Stimulated activated CD8-positive, alpha-beta memory T cell treated with anti-CD3 and anti-CD28 coated beads, Interleukin-2, amount 100 ng/mL, for 1 hour (primary cell): ENCODE measurements at places on chromosomes 2 and 18.

DNA sequence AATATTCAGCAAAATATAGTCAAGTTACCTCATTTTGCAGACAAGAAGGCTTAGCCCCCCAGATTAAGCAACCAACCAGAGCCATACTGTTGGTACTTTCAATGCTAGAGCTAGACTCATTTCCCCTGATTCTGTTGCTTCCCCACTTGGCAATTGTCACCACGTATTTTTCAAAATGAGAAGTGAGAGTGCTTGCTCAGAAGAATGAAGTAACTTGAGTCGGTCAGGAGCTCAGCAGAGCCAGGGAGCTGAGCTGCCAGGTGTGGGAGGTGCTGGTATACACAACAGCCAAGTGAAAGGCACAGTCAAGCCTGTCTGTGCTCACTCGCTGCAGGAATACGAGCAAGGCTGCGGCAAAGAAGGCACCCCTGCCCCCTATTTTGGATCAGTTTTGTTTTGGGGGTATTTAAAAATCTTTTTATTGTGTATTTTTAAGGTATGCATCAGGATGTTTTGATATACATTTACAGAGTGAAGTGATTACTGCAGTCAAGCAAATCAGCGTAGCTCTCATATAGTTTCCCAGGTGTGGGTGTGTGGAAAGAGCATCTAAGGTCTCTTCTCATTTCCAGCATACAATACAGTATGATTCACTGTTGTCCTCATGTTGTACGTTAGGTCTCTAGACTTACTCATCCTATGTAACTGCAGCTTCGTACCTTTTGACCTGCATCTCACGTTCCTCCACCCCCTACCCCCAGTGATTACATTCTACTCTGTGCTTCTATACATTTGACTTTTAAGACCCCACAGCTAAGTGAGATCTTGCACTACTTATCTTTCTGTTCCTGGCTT lies 62.4 kb downstream of the MRPS9 start:
- no peak for DNase-seq

GRCh38 chr2:127935337-127935736 lies 49.6 kb upstream of the AMMECR1L start:
- DNase-seq: no peak

DNA sequence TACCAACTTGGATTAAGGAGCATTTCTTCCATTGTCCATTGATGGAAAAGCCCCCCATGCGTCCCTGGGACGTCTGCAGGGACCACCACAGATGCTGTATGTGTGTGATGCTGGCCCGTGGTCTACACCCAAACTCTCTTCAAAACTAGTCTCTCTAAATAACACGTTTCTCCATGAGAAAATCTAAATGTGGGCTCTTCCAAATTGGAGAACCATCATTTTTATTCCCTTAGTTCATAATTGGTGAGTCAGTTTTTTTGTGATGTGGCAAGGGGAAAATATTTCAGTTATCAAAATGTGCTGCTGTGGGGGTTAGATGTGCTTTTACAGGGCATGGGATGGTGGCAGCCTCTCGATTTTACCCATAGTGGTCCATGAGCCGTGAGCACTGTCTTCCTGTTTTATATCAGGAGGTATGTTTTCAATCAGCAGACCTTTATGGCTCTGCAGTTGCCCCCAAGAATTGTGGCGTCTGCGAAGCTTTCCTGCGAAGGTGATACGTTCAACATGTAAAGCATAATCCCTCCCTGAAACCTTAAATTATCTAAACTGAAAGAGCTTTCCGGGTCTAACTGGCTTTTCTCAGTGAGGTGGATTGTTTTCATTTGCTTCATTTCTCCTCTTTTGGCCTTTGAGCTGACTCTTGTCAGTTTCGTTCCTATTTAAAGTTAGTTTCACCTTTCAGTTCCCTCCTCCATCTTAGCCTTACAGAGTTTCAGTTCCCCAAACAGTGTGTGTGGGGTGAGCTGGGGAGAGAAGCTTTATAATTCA lies 78.4 kb downstream of the SETBP1 start:
- no peak for DNase-seq

- DNase-seq: no peak
Observed at GRCh38 chr2:233015019-233015645, 2.1 kb upstream of the NGEF start.

DNA sequence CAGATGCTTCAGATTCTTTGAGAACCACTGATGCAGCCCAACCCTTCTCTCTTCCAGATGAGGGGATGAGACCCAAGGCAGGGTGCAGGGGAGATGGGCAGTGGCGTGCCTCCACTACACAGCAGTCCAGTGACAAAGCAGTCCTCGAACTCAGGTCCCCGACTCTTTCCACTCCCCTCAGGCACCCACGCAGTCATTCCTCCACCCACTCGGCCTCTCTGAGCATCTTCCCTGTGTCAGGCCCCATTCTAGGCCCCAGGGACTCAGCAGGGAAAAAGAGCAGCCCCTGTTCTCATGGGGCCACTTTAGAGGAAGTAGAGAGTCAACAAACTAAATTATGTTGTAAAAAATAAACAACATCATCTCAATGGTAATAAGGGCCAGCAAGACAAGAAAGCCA lies 15.2 kb downstream of the KCNK3 start:
- no peak for DNase-seq

DNA sequence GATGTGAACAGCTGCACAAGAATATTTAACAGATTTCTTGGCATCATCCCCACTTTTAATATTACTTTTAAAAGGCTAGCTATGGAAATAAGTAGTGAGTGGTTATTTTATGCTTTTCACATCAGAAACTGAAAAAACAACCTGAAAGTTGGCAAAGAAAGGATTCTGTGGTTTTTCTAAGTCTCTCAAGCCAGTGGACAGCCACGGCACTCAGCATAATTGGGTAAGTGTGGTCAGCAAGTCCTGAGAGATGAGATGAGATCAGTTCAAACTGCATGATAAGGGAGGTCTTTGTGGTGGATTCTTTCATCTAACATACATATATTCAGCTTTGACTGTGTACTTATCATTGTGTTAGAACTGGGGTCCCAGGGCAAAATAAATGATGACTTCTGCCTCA lies 105.2 kb downstream of the LYPD6B start:
- DNase-seq: no peak

DNA sequence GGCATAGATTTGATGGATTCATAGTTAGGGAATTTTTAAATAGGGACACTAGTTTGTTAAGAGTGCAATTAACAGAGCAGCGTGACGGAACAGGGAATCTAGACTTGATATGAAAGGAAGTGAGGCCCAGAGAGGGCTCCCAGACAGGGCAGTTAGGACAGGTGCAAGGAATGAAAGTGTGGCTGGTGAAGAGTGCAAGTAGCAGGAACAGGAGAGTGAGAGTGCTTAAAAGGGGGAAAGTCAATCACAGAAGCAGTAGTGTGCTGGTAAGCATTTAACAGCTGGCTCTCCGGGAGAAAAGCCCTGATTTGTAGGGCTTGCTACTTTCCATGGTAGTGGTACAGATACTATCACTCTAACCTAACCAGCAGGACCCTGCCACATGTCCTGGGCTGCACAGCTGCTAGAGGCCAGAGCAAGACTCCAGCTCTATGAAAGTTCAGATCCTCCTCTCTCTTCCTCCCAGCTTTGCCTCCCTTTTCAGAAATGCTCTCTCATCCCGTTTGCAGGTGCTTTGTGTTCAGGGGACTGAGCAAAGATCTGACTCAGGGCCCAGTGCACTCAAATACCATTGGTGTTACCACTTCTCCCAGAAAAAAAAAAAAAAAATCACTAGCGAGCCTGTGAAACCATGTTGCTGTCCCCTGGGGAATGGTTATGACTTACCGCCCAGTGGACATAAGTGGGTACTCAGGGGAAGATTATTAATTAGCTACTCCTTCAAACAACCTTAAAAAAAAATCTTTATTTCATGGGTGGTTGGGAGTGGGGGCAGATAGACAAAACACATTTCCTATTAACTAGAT lies 18.1 kb upstream of the GCFC2 start:
- no peak for DNase-seq

DNA sequence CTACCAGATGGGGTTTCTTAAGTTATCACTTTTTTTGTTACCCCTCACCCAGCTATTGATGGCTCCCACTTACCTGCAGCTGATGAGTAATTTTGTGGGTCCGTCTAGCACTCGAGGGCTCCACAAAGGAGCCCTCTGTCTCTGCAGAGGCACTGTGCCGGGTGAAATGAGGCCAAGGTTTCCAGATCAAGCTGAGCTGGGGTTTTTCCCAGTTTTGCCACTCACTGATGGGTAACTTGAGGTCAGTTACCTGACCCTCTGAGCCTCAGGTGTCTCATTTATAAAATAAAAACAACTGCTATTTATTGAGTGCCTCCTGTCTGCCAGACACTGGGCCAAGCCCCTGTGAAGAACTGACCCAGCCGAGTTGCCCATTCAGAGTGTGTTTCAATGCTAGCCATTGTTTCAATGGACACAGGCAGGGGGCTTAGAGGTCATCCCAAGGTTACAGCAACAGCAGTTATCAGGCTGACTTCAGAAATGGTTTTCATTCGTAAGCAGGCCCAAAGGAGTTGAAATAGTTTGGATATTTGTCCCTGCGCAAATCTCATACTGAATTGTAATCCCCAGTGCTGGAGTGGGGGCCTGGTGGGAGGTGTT lies 192.9 kb downstream of the NCK2 start:
- no peak for DNase-seq

GRCh38 chr2:37829202-37829601 lies 95.9 kb upstream of the RMDN2 start:
- DNase-seq: no peak
